ENCODE measurements at places on chromosomes 12 and 14.

- DNase-seq = no peak
Observed at GRCh38 chr14:27366596-27366995, 768.8 kb upstream of the NOVA1 start.

DNA sequence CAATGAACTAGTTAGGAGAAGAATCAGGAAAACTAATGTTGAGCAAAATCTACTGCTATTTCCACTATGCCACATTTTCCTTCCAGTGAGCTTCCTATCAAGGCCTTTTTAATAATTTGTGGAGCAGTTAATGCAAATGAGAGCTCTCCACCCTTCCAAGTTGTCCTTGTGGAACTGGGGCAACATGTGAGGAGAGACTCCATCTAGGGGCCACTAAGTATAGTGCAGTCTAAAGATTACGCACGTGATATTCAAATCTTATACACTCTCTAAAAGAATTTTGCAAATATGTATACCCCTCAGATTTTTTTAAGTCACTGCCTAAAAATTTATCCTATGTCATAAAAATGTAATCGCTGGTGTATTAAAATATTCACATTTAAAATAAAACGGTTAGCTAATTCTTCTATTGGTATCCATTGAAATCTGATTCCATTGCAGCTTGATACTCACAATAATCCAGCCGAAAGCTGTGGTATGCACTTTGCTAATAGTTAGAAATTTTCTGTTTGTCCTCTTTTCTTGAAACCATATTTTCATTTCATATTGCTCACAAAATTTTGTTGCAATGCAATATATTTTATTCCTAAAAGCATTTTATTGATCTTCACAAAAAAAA lies 100.1 kb downstream of the PAH start:
- DNase-seq = peak; percentile 46

GRCh38 chr14:74260525-74261233 lies 21.4 kb downstream of the VSX2 start:
- no peak for DNase-seq

GRCh38 chr14:72970058-72970630 lies 43.9 kb downstream of the DCAF4 start:
- DNase-seq = peak; percentile 71

DNA sequence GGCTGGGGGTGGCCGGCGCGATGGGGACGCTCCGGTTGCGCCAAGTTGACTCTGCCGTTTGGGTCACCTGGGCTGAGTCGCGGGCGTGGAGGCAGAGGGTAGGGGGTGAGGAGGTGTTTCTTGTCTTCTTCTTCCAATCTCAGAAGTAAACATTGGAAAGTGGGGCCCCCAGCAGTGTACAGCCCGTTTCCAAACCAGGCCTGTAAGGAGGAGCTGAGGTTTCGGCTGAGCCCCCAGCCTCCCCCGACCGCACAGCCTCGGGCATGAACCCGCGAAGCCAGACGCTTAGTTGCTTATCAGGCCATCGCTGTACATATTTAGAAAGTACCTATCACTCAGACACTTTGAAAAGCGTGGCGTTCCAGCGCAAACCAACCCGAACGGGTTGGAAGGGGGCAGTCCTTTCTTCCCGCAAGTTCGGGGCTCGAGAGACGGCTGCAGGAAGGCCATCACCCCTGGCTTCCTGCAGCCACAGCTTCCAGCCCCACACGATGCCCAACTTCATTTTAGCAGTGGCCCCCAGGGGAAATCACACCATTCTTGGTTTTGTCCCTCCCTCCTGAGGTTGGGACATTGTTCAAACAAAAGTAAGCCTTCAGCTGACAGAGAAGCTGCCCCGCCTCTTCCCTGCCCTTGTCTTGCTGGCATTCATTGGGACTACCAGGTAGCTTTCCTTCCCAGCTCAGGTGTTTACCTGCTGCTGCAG lies 164.1 kb downstream of the ZFP36L1 start:
- DNase-seq = no peak

DNA sequence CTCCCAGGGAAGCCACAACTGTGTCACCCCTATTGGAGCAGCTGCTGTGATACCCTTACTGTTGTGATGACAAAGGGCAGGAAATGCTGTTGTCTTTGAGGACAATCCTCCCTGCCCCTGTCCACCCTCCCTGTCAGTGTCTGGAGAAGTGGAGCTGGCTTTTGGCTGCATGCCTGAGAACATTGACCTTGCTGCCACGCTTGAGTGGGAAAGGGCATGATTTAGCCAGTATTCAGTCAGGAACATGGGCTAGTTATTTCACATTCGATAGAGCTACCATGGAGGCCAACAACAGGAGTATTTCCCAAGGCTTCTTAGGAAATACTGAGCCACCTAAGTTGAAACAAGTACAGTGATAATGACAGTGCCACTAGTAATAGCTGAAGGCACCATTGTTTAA lies 59.4 kb downstream of the MYRFL start:
- no peak for DNase-seq

DNA sequence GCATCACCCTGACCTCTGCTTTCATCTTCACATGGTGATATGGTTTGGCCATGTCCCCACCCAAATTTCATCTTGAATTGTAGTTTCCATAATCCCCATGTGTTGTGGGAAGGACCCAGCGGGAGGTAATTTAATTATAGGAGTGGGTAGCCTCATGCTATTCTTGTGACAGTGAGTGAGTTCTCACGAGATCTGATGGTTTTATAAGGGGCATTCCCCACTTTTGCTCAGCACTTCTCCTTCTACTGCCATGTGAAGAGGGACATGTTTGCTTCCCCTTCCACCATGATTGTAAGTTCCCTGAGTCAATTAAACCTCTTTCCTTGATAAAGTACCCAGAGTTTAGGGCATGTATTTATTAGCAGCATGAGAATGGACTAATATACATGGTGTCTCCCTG lies 38.2 kb downstream of the TMBIM6 start:
- DNase-seq = no peak
